ENCODE measurements at places on chromosomes 3 and 15.

DNA sequence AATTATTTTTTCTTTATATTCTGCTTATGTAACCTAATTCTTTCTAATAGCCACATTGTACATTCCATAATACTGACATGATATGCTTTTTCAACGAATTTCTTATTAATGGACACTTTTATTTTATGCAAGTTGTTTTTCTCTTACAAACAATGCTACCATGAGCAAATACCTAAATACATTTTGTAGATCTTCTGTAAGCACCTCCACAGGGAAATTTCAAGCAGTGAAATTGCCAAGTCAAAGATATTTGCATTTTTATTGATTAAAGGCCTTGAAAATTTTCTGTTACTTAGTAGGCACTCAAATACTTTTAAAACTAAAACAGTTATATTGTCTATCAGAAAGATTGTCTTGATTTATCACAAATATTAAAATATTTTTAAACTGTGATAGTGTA, 79.6 kb upstream of the C3orf49 start:
- no peak for DNase-seq

GRCh38 chr15:42157381-42157780, 945 bp upstream of the PLA2G4F start:
- no peak for DNase-seq

GRCh38 chr15:26868029-26868685, 1.3 kb downstream of the GABRA5 start:
- no peak for DNase-seq

DNA sequence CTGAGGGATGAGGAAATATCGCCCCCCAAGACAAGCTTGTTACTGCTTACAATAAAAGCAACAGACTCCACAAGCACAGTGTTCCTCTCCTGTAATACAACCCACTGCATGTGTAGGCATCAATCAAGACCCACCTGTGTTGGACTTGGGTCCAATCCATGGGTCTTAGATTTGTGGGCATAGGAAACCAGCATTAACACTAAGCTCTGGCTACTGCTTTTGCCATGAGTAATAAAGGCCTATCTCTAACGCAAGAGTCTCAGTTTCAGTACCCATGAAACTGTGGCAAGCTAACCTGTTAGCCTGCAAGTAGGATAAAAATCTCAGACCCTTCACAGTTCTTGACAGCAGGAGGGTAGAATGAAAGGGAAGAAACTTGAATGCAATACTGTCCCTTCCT, 5.2 kb upstream of the EIF1B start:
- no peak for DNase-seq

DNA sequence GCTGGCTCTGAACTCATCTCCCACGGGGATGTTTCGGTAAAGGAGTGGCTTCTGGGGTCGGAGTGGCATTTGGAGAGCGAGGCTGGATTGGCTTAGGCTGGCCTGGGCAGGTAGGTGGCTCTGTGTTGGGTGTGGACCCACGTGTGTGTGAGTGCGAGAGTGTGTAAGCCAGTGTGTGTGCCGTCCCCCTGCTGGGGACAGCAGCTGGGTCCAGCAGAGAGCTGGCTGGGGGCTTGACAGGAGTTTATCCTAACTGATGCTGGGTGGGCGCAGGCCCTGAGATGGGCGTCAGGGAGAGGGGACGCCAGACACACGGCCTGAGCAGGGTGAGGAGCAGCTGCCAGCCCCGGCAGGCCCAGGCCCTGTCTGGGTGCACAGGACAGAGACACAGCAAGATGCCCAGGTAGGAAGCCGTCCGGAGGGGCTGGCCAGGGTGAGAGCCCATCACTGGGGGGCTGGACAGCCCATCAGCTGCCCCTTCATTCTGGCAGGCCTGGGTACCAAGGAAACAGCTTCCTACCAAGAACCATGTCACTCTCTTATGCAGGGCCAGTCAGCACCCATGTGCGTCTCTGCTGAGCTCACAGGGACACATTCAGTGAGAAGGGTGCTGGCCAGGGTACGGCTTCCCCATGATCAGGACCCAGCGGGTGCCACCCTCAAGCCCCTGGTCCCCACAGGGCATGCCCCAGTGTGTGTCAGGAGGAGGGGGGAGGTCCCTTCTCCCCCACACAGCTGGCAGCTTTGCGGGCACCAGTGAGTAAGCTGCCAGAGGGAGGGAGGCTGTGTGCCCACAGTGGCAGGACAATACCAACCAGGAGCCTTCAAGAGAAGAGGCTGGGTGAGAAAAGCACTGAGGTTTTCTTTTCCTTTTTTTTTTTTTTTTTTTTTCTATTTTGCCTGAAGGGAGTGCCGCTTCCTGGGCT, 1.1 kb downstream of the PAK6 start:
- DNase-seq: no peak

DNA sequence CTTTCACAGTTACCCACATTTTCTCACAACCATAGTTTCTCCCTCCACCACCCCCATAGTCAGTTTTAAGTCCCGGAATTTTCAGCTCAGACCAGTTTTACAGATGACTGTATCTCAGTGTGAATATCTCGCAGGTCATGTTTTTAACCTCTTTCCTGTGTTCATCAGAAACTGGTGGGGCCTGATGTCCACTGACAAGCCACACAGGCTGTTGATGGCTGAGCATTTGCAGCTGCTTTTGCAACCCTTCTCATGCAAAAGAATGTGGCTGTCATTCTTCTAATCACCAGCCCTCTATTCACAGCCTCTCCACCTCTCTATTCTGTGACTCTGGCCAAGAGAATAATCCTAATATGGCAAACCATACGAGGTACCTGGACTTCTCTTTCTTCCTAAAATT, 8.5 kb downstream of the GYG1 start:
- peak; percentile 42 for DNase-seq

GRCh38 chr3:186653984-186654383, 11.8 kb upstream of the HRG start:
- no peak for DNase-seq

- DNase-seq: no peak
These were observed 285.1 kb downstream of the LPP start for GRCh38 chr3:188439080-188439479.

- DNase-seq: no peak
These were observed 404.8 kb downstream of the GAP43 start for GRCh38 chr3:116028157-116028556.

- no peak for DNase-seq
These were observed 48.7 kb upstream of the LCTL start for GRCh38 chr15:66614456-66614855.
